Stimulated activated CD4-positive, alpha-beta T cell treated with anti-CD3 and anti-CD28 coated beads, Interleukin-12 subunit alpha, Interleukin-12 subunit beta, amount 100 ng/mL, for 48 hours (primary cell): ENCODE measurements at places on chromosomes 13 and 19.

DNA sequence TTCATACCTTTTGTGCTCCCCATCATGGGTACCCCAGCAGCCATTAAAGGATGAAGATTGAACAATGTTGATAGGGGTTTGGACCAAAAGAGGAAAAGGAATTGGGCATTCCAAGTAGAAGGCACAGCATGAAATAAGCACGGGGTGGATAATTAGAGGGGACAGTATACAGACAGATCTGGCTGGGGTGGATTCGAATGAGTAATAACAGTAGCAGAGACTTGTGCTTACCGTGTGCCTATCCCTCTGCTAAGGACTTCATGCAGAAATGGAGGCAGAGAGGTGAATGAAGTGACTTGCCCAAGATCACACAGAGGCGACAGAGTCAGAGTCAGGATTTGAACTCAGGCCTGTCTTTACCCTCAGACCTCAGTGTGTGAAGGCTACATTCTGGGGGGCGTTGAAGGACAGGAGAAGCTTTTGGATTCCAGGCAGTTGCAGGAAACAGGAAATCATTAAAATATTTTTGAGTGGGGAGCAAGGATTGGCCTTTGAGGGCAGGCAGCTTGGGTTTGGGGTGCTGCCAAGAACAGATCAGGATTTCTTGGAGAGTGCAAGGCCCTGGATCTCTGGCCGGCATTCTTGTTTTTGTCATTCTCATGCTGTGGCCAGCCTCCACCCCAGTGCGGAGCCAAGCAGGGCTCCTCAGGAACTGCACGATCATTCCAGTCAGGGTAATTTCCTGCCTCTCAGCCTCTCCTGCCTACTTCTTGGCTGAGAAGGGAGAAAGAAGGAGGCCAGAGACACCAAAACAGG, 18.7 kb downstream of the PAF1 start:
- DNase-seq = no peak

GRCh38 chr19:52889931-52890330, 7.5 kb downstream of the ZNF320 start:
- DNase-seq = no peak

- DNase-seq = no peak
Measured at GRCh38 chr13:105177265-105177900, 1358.1 kb downstream of the EFNB2 start.

DNA sequence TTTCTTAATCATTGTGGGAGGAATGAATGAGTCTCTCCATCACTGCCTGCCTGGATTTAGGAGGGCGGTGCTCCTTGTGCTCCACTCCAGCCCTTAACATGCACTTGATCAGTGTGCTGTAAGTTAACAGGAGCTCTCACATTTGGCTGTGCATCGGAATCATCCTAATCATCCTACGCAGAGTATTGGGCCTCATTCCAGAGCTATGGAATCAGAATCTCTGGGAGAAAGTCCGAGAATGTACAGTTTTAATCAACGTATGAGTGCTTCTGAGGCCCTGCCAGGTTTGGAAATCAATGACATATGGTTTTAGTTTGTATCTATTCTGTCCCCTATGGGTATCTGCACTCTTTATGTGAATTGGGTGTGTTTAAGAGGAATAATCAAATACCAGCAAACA, 34.9 kb upstream of the DCLK1 start:
- DNase-seq = no peak

- no peak for DNase-seq
Measured at GRCh38 chr13:46683676-46684260, 113.2 kb downstream of the ESD start.

DNA sequence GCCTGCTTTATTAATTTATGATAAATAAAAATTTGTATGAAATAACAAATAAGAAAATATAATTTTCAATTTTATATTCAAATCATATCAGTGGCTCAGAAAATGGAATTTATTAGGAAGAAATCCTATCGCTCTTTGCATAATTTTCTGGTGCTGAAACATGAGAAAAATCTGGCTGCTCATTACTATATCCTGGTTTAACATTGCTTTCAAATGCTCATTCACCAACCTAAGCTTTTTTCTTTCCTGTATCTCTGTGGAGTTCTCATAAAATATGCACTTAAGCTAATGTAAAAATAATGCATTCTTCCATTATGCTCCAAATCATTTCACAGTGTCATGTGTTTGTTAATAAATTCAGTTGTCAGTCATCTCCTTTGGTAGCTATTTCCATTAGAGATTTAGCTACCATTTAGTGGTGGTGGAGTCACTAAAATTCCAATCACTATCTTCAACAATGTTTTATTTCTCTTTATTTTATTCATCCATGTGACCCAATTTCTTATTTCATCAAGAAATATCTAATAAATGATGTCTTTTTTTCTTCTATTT, 498.0 kb downstream of the DCT start:
- no peak for DNase-seq

- no peak for DNase-seq
Measured at GRCh38 chr19:6071875-6072274, 38.4 kb downstream of the RFX2 start.

DNA sequence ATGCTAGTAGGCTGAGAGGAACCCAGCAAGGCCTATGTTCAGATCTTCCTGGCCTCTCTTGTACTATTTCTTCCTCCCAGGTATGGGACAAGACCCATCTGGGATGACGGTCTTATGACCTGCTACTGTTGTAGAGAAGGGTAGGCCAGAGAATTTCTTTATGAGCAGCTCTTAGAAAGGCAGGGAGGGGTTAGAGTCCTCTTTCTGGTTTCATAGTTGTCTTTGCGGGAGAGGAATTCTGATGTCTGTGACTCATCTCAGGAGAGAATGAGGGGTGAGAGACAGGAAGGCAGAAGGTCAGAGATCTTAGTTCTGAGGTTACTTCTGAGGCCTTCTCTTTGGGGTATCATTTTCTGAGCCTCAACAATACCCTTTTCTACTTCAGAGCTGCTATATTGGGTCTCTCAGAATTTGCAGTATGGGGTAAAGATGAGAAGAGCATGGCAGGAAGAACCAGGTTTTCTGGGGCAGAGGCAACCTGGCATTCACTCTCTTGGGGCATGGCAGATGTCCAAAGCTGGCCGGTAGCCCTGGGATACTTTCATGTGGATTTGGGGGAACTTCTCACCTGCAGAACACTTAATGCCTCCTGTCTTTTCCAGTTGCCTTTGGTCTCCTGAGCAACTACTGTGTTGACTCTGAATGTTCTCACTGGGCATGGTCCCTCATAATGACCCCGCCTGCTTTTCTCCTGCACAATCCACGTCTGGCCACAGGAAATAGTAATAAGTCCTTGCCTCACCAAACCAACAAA, 154.4 kb downstream of the GGACT start:
- no peak for DNase-seq

DNA sequence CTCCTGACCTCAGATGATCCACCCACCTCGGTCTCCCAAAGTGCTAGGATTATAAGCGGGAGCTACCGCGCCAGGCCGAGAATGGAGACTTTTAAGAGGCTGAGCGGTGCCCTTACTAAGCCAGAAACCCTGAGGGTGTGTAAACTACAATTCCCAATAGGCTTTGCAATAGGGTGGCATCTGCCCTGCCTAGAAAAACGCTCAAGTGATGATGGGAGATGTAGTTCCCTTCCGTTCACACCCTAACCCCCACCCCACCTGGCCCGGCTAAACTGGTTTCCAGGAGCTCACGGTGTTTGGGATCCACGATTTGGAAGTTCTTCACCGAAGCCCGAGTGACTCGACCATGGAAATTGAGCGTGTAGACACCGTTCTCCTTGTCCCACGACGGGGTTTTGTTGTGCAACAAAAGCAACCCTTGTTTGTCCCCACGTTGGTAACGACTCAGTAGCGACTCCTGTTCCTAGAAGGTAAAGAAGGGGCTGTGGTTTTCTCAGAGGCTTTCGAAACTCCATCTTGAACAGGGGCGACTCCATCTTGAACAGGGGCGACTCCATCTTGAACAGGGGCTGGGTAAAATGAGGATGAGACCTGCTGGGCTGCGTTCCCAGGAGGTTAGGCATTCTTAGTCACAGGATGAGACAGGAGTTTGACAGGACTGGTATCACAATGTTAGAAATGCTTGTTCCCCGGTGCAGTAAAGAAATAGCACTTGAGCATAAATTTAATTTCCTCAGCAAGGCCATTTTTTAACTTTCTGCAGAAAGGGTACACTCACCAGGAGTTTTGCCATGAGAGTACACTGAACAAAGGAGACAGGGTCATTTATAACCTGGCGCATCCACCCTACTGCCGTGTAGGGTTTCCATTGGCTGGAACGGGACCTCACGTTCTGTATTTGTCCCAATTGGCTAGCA, 9.8 kb downstream of the PPP1R15A start:
- no peak for DNase-seq

- peak; percentile 22 for DNase-seq
Measured at GRCh38 chr13:46492946-46493345, 60.0 kb upstream of the LRCH1 start.
